ENCODE measurements at places on chromosomes 7 and 10.

DNA sequence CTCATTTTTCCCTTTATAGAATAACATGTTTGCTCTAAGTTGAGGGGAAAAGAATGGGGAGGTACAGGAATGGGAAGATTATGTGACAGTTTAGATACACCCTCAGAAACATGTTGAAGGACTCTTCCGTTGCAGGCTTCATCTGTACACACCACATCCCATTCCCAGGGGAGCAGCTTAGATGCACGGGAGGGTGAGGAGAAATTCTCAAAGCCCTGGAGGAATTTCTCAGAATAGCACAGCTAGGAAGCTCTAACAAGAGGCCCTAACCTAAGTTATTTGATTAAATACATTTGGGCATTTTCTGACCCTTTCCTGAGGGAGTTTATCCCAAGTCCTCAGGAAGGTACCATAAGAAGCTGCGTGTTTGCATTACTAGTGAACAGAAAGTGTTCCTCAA lies 660.2 kb upstream of the IGFBP3 start:
- DNase-seq, result no peak

GRCh38 chr10:92342796-92343195 lies 51.8 kb downstream of the MARCHF5 start:
- peak; percentile 26 for DNase-seq

GRCh38 chr10:78651287-78651686 lies 417.5 kb upstream of the ZMIZ1 start:
- DNase-seq, result no peak

GRCh38 chr7:155807065-155807671 lies 5.1 kb downstream of the SHH start:
- DNase-seq, result no peak

- DNase-seq, result no peak
These were observed 13.6 kb downstream of the FOXP2 start for GRCh38 chr7:114428211-114428610.

DNA sequence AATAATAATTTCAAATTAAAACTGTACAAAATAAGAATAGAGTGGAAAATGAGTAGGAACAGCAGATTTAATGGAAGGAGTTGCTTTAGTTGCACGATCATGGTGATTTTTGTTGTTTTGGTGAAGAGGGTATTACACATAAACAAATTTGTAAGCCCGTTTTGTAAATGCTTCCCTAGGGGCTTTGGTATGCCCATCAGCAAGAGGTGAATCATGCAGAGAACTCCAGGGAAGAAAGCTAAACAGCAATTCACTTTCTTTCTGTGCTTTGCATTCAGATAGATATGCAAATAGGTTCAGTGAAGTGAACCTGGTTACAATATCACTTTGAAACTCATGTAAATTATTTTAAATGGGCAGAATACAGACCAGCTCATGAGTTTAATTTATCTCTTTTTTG lies 422.2 kb upstream of the MTPN start:
- no peak for DNase-seq

GRCh38 chr10:112615269-112615668 lies 168.3 kb downstream of the VTI1A start:
- DNase-seq, result no peak
